Keratinocyte (primary cell): ENCODE measurements at places on chromosomes 16 and 17. TPM values are rescaled to one million over a fixed set of nuclear protein-coding genes. Genes with fewer than 3 reads are reported as not detected.

The ASIC2 gene
- not detected in 3 replicates for polyA plus RNA-seq

The DCTPP1 gene
- 68.5 to 95.8 TPM (median 88.5 TPM) in 3 replicates for polyA plus RNA-seq

The AATK gene
- 0.16 to 0.54 TPM (median 0.40 TPM) in 3 replicates for polyA plus RNA-seq

The KDM6B gene
- polyA plus RNA-seq = 1.0 to 1.6 TPM (median 1.4 TPM) in 3 replicates

The IFI35 gene
- polyA plus RNA-seq = 22.0 to 34.8 TPM (median 27.6 TPM) in 3 replicates

The LRRC45 gene
- 2.5 to 3.6 TPM (median 2.9 TPM) in 3 replicates for polyA plus RNA-seq

The NOG gene
- 0.32 to 2.9 TPM (median 0.68 TPM) in 3 replicates for polyA plus RNA-seq

The UTS2R gene
- polyA plus RNA-seq = not detected in 3 replicates

The TNK1 gene
- polyA plus RNA-seq = 10.6 to 15.8 TPM (median 12.1 TPM) in 3 replicates

The DECR2 gene
- polyA plus RNA-seq = 14.2 to 28.1 TPM (median 18.8 TPM) in 3 replicates

The SDK2 gene
- 1.8 to 4.5 TPM (median 2.8 TPM) in 3 replicates for polyA plus RNA-seq

The SARM1 gene
- 0.55 to 1.6 TPM (median 0.90 TPM) in 3 replicates for polyA plus RNA-seq

The RPRML gene
- not detected in 3 replicates for polyA plus RNA-seq

The GP1BA gene
- polyA plus RNA-seq = not detected in 3 replicates

The MYLK3 gene
- 0.03 to 0.04 TPM in 2 of 3 replicates, not detected in the other for polyA plus RNA-seq

The HS3ST4 gene
- polyA plus RNA-seq = not detected in 3 replicates

The RGS9 gene
- polyA plus RNA-seq = 2.1 to 4.8 TPM (median 2.3 TPM) in 3 replicates

The RPL23 gene
- polyA plus RNA-seq = 2,125 to 2,966 TPM (median 2,468 TPM) in 3 replicates

The PYY gene
- polyA plus RNA-seq = not detected in 3 replicates

The TEDC2 gene
- 2.4 to 2.8 TPM (median 2.7 TPM) in 3 replicates for polyA plus RNA-seq

The SMIM36 gene
- not detected in 3 replicates for polyA plus RNA-seq

The KDM8 gene
- polyA plus RNA-seq = 1.5 to 2.3 TPM (median 2.0 TPM) in 3 replicates

The NPIPA3 gene
- polyA plus RNA-seq = 0.45 to 1.2 TPM (median 0.79 TPM) in 3 replicates

The SOX15 gene
- 85.7 to 111 TPM (median 86.2 TPM) in 3 replicates for polyA plus RNA-seq

The CD300A gene
- 0.07 to 0.10 TPM in 2 of 3 replicates, not detected in the other for polyA plus RNA-seq

The HSDL1 gene
- 13.3 to 18.1 TPM (median 14.9 TPM) in 3 replicates for polyA plus RNA-seq

The PRR15L gene
- 0.06 to 0.24 TPM (median 0.16 TPM) in 3 replicates for polyA plus RNA-seq

The RGS11 gene
- polyA plus RNA-seq = 0.05 TPM in 2 of 3 replicates, not detected in the other

The SMARCE1 gene
- polyA plus RNA-seq = 38.9 to 60.6 TPM (median 58.4 TPM) in 3 replicates

The TP53TG3F gene
- polyA plus RNA-seq = not detected in 3 replicates

The RPH3AL gene
- 0.31 to 1.2 TPM (median 0.94 TPM) in 3 replicates for polyA plus RNA-seq

The OR1A1 gene
- not detected in 3 replicates for polyA plus RNA-seq

The LRRC37A gene
- 0.79 to 2.3 TPM (median 1.7 TPM) in 3 replicates for polyA plus RNA-seq

The VTN gene
- polyA plus RNA-seq = 0.05 TPM in 1 of 3 replicates, not detected in the others

The PERCC1 gene
- not detected in 3 replicates for polyA plus RNA-seq

The C16orf86 gene
- 0.10 to 0.24 TPM (median 0.17 TPM) in 3 replicates for polyA plus RNA-seq

The ANKRD40CL gene
- not detected in 3 replicates for polyA plus RNA-seq

The NUFIP2 gene
- polyA plus RNA-seq = 9.9 to 22.0 TPM (median 16.5 TPM) in 3 replicates
